GM12864 (cell line): ENCODE measurements at places on chromosomes 2 and 18.

GRCh38 chr2:8452979-8453903 lies 228.6 kb upstream of the ID2 start:
- DNase-seq = no peak

DNA sequence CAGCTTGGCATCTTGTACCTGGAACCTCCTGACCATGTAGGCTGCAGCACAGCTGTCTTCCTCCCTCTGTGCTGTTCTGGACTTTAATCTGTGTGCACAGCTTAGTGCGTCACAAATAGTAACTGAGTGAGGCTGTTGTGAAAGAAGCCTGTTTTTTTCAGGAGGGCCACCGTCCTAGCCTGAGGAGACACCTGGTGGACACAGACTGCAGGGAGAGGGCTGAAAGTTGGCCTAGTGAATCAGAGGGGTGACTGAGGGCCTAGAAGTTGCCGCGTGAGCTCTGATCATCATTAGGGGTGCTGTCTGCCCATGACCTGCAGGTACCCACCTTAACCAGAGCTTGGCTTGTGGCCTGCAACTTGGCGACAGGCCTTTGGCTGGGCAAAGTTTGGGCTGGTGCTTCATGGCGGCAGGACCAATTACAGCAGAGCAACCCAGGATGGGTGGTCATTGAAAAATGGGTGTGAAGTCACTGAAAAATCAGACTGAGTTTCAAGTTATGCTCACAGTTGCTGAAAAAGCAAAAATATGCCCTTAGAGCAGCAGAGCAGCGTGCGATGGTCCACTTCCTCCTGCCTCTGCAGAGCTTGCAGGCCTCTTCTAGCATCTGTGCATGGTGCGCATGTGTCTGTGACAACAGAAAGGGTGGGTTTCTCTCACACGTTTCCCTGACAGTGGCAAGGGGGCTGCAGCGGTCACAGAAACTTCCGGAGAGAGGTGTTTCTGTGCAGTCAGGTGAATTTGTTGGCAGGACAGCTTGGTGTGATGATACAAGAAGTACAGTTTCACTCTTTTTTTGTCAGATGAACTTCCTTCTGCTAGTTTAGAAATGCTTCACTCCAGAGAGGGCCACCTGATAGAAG lies 9.6 kb downstream of the GDF7 start:
- peak; percentile 92 for DNase-seq

- no peak for DNase-seq
These were observed 43.2 kb downstream of the CLASP1 start for GRCh38 chr2:121605820-121606733.

- no peak for DNase-seq
These were observed 87.4 kb downstream of the RNF144A start for GRCh38 chr2:7004636-7005035.

GRCh38 chr2:79798776-79799175 lies 285.9 kb downstream of the CTNNA2 start:
- no peak for DNase-seq

GRCh38 chr2:56248965-56249742 lies 65.4 kb downstream of the CCDC85A start:
- no peak for DNase-seq

DNA sequence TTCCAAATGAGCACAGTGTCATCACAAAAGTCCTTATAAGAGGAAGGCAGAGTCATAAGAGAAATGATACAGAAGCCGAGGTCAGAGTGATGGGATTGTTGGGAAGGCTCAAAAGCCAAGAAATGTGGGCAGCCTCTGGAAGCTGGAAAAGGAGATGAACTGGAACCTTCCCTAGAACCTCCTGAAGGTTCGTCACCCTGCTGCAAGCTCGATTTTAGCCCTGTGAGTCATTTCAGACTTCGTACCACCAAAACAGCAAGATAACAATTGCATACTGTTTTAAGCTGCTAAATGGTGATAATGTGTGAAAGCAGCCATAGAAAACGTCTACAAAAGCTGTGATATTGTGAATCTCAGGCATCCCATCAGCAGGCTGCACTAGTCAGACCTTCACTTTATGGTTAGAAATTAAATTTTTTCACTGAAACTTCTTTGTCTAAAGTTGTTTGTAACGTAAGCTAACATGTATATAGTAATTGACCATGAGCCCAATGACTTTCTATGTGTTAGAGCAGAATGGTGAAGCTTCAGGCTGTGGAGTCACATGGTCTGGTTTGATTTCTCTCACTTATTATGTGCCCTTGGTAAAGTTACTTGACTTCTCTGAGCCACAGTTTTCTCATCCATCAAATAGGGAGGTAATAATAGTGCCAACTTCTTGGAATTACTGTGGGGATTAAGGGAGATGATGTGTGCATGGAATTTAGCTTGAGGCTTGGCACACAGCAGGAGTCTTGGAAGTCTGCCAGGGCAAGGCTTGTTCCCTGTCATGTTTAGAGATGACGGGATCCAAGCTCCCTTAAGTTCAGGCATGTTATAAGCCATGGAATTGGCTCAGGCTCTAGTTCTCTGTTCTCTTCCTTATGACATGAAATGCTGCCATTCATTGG lies 132.0 kb upstream of the CCDC195 start:
- DNase-seq = no peak

DNA sequence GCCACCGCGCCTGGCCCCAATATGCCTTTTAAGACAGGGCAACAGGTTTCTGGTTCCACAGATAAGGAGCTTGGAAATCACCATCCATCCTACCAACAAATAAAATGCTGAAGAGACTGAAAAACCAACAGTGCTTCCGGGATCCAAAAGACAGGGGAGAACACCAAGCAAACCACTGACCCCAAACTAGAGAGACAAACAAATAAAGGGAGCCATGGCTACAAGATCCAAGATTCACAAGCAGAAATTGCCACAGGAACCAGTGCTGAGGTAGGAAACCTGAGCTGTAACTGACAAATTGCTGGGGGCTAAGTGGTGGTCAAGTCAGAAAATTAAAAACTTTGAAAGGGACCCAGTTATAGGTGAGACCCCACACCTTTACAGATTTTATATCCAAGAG lies 76.5 kb downstream of the ROCK2 start:
- DNase-seq = no peak

DNA sequence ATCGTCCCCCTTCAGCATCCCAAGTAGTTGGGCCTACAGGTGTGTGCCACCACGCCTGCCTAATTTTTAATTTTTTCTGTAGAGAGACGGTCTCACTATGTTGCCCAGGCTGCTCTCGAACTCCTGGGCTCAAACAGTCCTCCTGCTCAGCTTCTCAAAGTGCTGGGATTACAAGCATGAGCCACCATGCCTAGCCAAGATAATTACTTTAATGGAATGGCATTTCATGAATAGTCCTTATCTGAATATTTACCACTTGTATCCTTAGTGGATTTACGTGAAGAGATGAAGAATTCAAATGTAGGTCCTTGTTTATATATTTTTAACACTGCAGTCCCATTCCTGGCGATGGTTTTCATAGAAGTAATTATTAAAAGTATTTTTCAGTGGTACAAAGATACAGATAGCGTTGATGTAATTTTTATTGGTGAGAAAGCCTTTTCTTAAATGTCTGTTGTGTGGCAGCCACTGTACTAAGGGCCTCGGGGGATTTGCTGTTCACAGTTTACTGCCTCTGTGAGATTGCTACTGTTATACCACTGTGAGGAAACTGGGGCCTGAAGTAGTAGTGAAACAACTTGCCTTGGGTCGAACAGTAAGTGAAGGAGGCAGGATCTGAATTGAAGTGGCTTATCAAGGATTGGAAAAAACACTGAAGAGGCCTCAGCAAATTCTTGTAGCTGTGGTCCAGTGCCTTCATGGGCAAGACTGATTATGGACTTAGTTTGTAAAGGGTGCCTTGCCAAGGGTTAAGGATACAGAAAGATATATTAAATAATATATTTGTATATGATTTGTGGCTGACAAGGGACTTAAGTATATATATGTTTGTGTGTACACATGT lies 151.2 kb downstream of the PRPF40A start:
- DNase-seq = peak; percentile 31

DNA sequence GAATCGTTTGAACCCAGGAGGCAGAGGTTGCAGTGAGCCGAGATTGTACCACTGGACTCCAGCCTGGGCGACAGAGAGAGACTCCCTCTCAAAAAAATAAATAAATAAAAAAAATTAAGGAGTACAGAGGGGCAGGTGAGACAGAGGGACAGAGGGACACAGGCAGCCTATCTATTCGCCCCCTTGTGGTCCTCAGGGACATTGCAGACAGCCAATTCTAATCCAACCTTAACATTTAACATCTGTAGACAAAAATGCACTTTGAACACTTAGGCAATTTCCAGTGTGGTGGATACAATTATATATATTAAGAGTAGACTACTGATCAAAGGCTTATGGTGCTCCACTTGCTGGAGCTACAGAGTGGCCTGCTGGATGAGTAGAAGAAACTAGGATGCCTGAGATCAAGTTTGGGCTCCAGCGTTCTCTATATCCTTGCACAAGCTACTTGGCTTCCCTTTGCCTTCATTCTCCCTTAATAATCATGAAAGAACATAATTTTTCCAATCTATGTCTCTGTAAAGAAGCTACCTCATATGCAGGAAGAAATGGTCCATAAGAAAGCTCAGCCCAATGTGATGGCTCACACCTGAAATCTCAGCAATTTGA lies 8.2 kb upstream of the SMARCAL1 start:
- DNase-seq = no peak

DNA sequence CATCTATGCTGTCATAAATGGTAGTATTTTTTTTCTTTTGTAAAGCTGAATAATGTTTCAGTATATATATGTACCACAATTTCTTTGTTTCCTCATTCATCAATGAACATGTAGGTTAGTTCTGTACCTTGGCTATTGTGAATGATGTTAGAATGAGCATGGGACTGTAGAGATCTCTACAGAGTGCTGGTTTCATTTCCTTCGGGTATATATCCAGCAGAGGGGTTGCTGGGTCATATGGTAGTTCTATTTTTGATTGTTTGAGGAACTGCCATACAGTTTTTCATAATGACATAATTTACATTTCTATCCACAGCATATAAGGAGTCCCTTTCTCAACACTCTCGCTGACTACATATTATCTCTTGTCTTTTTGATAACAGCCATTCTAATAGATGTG lies 243.5 kb downstream of the CDH7 start:
- no peak for DNase-seq

GRCh38 chr2:74567881-74568280 lies 13.4 kb downstream of the DOK1 start:
- DNase-seq = no peak

- DNase-seq = no peak
These were observed 863.4 kb upstream of the SOX11 start for GRCh38 chr2:4828682-4829374.

DNA sequence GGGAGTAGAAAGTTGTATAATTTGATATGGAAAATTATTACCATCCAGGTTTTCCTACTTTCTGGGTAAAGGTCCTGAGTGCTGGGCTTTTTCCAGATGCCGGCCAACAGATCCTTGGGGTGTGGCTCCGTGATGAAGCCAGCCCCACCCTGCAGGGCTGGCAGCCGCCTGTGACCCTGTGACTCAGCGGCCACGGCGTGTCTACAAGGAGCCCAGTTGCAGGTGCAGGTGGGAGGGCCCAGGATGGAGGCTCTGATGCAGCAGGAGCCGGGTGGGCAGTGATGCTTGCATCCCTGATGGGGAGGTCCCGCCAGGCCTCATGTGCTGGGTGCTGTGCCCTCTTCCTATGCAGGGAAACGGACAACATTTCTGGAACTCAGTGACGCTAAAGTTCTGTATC lies 96.0 kb upstream of the ALKAL2 start:
- DNase-seq = no peak

GRCh38 chr18:60322591-60322990 lies 50.0 kb downstream of the MC4R start:
- DNase-seq = no peak

- DNase-seq = no peak
These were observed 119.0 kb downstream of the ARL4C start for GRCh38 chr2:234377761-234378391.

DNA sequence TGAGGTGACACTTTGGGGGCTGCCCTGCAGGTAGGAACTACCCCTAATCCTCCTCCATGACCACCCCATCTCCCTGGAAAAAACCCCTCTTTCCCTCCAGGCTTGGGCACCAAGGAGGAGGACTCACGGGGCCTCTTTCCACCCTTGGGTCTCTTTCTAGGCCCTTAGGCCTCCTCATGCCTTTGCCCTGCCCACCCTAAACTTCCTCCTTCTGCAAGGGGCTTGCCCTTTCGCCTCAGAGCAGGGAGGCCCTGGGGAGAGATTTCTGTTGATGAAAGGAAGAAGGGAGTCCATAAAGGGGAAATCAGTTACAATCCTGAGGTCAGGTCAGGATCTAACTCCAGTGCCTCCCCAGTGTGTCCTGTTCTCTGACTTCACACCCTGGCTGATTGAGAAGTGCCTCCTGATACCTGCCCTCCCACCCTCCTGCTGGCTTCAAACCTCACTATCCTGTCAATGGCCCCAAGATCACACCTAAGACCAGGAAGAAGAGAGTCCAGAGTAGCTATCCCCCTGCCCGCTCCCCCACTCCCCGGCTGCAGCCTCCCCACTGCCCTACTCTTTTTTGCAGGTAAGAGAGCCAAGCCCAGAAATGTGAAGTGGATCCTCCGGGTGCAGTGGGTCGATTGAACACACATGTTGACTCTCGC lies 16.7 kb upstream of the TNS1 start:
- no peak for DNase-seq

DNA sequence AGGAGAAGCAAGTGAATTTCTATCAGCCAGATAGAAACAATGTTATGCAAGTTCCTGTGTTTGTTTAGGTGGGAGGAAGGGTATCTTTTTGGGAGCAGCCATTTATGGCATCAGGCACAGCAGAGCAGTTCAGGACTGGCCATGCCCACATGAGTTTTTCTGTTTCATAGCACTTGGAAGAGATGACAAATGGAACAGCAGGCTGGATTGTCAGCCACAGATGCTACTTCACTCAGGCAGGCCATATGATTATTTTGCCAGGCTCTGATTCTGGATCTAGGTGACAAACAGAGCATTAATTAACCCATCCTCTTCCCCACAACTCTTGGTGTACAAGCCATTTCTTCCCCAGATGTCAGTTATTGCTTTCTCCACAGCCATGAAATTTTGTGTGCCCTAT lies 63.8 kb downstream of the GALNT13 start:
- no peak for DNase-seq

DNA sequence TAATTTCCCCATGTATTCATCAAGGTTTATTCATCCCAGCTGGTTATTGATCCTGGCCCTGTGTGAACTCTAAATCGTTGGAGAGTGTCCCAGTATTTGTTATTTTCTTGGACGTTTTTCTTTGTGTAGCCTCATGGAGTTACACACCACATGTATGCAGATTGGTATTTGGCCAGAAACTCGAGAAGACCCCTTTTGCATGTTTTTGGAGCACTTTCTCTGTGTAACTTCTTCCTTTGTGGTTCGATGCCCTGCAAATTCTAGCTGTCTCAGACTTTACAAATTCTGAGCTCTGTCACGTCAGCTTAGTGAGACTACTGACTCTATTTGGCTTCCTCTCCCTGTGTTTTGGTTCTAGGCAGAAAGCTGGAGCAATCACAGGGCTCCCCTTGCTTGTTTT lies 198.7 kb downstream of the MCFD2 start:
- no peak for DNase-seq
